ENCODE measurements at places on chromosomes 3 and 15.

DNA sequence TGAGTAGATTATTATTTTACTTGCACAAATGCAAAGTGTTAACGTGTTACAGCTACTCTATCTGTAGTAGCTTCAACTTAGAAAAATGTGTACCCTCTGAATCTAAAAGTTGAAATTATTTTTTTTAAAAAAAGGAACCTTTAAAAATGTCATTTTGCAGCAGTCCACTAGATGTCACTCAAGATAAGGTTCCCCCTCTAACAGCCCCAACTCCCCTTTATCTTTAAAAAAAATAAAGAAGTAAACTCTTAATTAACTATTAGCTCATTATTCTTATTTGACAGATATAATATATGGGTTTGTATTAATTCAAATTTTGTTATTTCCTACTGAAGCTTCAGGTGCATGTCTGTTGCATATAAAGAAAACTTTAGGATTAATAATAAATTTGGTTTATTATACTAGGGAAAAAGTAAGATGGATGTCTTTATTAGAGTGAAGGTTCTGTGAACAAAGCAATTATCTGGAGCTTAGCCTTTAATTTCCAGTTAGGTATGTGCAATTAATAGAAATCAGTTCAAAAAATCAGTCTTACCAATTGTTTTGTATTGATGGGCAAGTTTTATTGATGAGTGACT, 288.5 kb downstream of the VGLL3 start:
- no peak for DNase-seq

DNA sequence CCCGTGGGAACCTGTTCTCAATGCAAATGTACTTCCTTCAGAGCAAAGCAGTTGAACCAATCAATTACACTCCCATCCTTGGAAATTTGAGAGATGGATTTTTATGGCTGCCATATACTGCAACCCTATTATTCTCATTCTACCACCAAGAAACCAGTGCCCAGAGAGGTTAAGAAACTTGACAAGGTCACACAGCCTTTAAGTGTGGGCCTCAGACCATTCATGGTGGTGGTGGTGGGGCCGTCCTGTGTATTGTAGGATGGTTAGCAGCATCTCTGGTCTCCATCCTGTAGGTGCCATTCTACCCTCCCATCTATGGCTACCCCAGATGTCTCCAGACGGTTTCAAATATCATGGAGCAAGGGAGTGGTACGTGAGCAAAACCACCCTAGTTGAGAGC, 23.4 kb upstream of the RBSN start:
- DNase-seq = no peak

GRCh38 chr3:71688121-71688520, 37.1 kb downstream of the EIF4E3 start:
- no peak for DNase-seq

- peak; percentile 0 for DNase-seq
Observed at GRCh38 chr15:80512726-80513660, 108.8 kb downstream of the ARNT2 start.

DNA sequence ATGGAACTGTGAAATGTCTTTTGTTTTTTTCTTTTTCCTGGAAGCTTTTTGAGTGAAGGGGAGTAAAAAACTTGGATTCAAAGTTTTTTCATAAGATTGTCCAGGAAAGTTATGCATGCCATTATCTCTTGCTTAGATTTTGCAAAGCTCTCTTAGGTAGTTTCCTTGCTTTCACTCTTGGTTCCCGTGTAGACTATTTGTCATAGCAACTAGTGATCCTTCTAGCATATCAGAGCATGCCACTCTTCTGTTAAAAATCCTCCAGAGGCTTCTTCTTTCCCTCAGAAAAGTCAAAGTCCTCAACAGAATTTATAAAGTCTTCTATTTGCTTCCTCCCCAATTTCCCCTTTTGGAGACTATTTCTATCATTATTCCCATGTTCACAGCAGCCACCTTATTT, 21.1 kb downstream of the GTF2E1 start:
- no peak for DNase-seq

- DNase-seq = no peak
Observed at GRCh38 chr3:84275532-84275931, 683.3 kb upstream of the CADM2 start.

DNA sequence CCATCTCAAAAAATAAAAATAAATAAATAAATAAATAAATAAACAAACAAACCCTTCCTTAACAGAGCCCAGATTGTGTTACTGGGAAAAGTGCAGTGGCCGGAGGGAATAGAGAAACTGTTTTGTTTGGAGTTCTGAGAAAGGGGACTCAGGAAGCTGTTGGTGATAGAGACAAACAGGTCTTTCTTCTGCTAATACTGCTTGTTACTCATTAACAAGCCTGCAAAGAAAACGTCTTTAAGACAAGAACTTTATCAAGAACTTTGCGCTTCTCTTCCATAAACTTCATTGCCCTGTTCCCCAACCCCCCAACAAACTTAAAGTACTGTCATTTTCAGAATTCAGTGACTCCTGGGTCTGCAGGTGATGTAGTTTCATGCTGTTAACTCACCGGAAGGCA, 68.8 kb upstream of the GSK3B start:
- DNase-seq = no peak

- no peak for DNase-seq
Observed at GRCh38 chr3:14127516-14128161, 2.8 kb downstream of the TMEM43 start.

- no peak for DNase-seq
Observed at GRCh38 chr3:58573640-58574039, 3.6 kb downstream of the FAM107A start.

GRCh38 chr15:77538793-77539497, 93.8 kb downstream of the LINGO1 start:
- DNase-seq = peak; percentile 30

DNA sequence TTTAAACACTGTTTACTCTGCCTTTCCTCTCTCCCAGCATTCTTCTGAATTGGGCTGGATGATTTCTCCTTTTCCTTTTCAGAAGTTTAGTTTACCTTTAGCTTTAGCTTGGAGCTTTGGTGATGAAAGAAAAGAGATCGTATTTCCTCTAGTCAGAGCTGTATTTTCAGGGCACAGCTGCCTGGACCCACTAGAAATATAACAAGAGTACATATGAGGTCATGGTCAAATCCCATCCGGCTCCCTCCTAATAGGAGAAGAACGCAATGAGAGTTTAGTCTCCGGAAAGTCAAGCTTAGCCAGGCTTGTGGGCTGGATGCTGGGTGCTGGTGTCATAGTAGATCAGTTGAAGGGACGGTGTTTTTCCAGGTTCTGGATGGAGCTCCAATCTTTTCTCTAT, 177.1 kb upstream of the PFN2 start:
- DNase-seq = no peak

- DNase-seq = no peak
Observed at GRCh38 chr15:51332206-51333147, 5.9 kb downstream of the CYP19A1 start.

- no peak for DNase-seq
Observed at GRCh38 chr15:26358708-26359107, 414.2 kb downstream of the GABRB3 start.

GRCh38 chr3:17885986-17886385, 143.6 kb upstream of the TBC1D5 start:
- DNase-seq = no peak

- DNase-seq = no peak
Observed at GRCh38 chr3:10973046-10973595, 19.4 kb upstream of the SLC6A1 start.

DNA sequence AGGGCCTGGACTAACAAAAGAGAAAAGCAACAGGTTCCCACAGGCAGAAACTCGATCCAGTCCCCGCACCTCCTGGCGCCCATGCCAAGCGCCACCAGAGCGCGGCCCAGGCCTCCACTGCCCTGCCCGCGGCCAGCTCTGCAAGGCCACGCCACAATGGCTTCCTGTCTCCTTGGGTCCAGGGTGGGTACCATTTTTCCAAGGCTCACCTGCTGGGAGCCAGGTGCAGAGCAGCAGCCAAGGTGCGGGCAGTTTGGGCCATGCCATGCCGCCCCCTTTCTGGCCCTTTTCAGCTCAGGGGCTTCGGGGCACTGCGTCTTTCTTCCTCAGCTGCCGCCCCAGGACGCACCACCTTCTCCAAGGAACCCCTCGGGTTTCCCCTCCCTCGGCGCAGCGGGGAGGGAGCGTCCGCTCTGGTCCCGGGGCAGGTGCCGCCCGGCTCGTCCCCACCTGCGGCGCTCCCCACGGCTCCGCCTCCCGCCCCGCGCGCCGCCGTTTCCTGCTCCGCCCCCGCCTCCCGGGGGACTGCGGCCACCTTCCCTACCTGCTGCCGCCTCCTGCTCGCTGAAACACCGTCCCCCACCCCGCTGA, at the start of gene ILDR1:
TSS of gene ILDR1 (minus strand) at position 437 of the 591 bp plus-strand sequence. CDS start at position 267, 170 bp downstream.
- DNase-seq = peak; percentile 83

- DNase-seq = no peak
Observed at GRCh38 chr15:81526029-81526428, 152.0 kb upstream of the TMC3 start.

GRCh38 chr3:94293793-94294195, 230.9 kb downstream of the NSUN3 start:
- no peak for DNase-seq

GRCh38 chr3:73030073-73030597, 31.3 kb upstream of the EBLN2 start:
- DNase-seq = no peak

GRCh38 chr3:39184081-39184967, 8.1 kb downstream of the XIRP1 start:
- no peak for DNase-seq

- no peak for DNase-seq
Observed at GRCh38 chr15:96218623-96219455, 111.7 kb upstream of the NR2F2 start.

- DNase-seq = no peak
Observed at GRCh38 chr15:77384589-77385359, 35.1 kb downstream of the PEAK1 start.

- no peak for DNase-seq
Observed at GRCh38 chr3:52925405-52926313, 28.3 kb upstream of the STIMATE start.

GRCh38 chr3:15858547-15859506, 61.0 kb upstream of the ANKRD28 start:
- DNase-seq = peak; percentile 38

DNA sequence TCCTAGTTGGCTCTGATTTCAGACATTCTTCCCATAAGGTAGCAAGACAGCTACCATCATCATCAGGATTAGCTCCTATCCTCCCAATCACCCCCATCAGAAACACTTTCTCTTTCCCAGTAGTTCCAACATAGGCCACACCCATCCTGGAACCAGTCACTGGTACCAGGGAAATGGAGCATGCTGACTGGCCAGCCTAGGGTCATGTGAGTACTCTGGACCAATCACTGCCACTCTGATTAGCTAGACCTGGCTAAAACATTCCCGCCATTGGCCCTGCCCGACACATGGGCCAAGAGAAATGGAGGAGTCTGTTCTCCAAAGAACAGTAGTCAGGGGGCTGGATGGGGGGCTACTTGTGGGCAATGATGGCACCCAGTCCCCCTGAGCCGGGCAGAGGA, 12.4 kb downstream of the EFCC1 start:
- DNase-seq = no peak

GRCh38 chr3:188553569-188553968, 399.6 kb downstream of the LPP start:
- no peak for DNase-seq

DNA sequence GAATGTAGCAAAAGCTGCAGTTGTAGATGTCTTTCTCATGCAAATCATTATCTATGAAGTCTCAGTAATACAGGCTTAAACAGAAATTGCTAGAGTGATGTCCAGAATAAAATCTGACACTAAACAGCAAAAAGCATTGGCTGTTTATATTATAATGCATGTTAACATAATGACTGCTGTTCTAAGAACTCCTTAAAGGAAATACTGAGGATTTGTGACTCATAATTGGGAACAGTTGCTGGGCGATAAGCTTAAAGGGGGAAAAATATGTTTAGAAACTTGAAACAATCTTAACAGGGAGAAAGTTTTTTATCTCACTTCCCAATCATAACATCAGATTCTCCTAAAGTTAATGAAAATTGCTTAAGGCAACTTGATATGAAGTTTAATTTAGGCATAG, 17.5 kb downstream of the TIPARP start:
- no peak for DNase-seq

DNA sequence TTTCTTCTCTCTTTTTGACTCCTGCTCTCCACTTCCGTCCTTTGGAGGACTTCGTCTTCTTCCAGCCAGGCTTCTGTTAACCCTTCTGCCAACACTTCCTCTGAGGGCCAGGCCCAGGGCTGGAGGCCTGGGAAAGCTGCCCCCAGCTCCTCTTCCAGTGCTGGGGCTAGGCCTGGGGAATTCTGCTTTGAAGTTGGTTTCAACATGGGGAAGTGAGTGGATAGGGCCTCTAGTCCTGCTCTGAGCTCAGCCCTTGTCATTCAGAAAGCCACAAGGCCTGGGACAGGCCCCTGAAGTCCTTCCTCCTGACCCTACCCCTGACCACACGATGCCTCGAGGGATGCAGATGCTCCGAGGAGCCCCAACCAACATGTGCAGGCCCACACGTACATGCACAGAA, 53.9 kb upstream of the HERC1 start:
- no peak for DNase-seq

DNA sequence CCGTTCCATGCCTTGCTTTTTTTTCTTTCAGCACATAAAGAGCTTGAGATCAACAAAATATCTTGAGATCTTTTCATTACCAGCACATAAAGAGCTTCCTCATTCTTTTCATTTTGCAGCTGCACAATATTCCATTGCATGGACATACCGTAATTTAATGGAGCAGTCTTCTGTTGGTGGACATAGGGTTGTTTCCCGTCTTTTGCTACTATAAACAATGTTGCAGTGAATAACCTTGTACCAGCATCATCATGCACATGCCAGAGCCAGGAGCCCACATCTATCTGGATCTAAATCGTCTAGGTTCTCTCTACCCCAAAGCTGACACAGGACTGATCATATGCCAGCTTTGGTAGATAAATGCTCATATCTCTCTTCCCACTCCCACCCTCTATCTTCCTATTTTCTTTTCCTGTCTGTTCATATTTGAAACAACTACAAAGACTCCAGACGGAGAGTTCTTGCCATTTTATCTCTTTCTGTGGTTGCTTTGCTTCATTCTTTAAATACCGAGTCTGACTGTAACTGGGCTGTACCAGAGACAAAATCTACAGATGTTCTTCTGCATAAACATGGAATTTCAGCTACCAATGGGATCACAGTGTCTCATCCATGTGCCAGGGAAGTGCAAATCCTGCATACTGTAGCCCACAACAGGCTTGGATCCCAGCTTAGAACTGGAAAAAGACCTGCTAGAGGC, 47.1 kb upstream of the AKAP13 start:
- no peak for DNase-seq

DNA sequence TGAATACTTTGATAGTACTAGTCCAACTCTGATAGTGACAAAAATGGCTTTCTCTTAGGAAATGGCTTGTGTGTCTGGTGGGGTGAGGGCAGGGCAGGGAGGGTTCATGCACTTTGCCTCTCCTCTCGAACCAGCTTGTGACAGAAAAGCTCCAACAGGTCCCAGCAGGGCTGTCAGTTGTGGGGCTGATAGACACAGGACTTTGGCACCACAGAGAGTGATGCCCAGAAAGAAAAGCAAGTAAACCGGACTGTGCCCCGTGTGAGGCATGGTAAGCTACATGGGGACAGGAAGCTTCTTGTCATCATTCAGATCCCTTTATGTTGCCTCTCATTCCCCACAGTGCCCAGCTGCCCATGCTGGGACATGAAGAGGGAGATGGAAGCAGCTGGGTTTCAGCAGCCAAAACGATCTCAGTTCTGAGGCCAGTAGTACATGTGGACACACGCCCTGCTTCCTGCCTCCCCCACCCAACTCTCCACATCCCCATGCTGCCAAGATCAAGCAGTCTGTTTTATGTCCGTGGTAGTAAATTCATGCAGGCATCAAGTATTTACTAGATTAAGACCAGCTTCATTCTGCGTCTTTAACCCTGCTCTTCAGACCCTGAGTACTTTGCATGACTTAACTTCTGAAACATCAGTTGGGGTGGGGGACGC, 29.7 kb upstream of the LIPC start:
- no peak for DNase-seq

- no peak for DNase-seq
Observed at GRCh38 chr3:124942613-124943012, 8.1 kb upstream of the MUC13 start.

Measured in NCI-H2081 (cell line).